Epithelial cell of proximal tubule (primary cell): ENCODE measurements at places on chromosomes 1 and 21. TPM values are rescaled to one million over a fixed set of nuclear protein-coding genes. Genes with fewer than 3 reads are reported as not detected.

- DNase-seq, result no peak
Measured at GRCh38 chr1:41726899-41727748, 191.6 kb downstream of the HIVEP3 start.

GRCh38 chr1:76269155-76269554 lies 194.6 kb downstream of the ST6GALNAC3 start:
- DNase-seq, result no peak

DNA sequence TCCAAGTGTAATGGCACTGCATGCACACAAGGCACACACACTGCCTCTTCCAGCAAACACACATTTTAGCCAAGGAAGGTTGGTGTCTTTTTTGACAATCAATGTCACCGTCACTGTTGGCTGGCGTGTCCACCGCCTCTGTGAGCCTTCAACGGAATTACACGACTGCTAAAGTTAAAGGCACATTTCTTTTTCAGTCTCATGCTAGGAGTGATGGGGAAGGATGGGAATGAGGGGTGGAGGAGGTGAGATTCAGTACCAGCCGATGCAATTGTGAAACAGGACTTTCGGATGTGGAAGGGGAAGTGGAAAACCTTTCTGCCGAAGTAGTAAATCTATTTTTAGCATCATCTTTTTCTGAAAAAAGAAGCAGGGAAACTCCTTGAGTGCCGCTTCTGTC lies 1.4 kb downstream of the ELAVL4 start:
- no peak for DNase-seq

DNA sequence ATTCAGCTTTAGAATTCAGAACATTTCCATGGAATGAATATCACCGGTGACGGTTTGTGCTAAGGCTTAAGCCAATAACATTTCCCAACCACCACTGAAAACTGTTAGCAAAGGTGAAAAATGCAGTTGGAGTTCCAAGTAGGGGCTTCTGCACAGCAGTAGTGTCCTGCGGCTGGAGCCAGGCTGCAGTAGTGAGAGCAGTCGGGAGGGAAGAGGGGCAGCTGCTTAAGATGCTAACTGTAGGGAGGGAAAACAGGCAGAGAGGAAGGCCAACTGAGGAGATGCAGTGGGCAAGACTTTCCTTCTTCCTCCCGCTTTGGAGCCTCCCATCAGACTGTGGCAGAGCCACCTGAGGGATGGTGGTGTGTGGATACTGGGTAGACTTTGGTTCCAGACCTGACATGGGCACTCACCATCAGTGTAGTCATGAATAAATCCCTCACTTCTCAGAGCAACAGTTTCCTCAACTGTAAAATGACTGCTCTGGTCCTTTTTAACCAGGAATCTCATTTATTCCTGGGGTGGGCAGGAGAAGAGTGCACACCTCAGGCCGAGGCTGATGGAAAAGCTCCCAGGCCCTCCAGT lies 3.2 kb downstream of the F3 start:
- DNase-seq, result no peak

- DNase-seq, result no peak
Measured at GRCh38 chr1:61782771-61783170, 40.5 kb downstream of the PATJ start.

- DNase-seq, result no peak
Measured at GRCh38 chr1:73033640-73034039, 751.3 kb upstream of the NEGR1 start.

DNA sequence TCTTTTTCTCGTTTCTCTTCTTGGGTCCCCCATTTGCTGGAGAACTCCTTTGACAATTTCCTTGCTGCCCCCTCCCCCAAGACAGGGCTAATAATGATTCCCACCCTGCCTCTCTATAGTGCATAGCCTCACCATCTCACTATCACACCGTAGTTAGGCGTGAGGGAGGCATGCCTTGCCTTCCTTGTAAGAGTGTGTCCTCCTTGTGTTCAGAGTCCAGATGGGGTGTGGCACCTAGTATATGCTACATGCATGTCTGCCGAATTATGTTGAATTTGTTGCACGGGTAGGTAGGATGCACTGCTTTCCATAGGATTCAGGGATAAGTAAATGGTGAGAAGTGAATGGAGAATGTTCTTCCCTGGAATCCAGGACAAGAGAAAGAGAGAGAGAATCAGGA lies 219.4 kb downstream of the TNR start:
- DNase-seq, result no peak

- DNase-seq, result no peak
Measured at GRCh38 chr21:43740497-43741156, 21.7 kb downstream of the PDXK start.

DNA sequence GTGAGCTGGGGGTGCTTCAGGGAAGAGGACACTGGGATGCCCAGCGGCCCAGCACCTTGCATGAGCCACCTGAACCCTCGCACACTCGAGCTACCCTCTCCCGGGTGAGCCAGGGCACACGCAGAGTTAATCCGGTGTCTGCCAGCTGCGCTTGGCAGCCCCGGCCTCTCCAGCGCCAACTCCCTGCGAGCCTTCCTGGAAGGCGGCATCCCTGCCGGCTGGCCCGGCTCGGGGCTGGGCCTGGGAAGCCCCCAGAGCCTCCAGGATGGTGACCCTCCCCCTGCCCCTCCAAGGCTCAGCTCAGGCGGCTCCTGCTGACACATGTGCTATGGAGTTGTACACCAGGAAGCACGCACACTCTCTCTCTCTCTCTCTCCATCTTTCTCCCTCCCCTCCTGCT lies 48.7 kb downstream of the RAP1GAP start:
- DNase-seq, result no peak

GRCh38 chr21:32035617-32036016 lies 162.8 kb downstream of the HUNK start:
- no peak for DNase-seq

DNA sequence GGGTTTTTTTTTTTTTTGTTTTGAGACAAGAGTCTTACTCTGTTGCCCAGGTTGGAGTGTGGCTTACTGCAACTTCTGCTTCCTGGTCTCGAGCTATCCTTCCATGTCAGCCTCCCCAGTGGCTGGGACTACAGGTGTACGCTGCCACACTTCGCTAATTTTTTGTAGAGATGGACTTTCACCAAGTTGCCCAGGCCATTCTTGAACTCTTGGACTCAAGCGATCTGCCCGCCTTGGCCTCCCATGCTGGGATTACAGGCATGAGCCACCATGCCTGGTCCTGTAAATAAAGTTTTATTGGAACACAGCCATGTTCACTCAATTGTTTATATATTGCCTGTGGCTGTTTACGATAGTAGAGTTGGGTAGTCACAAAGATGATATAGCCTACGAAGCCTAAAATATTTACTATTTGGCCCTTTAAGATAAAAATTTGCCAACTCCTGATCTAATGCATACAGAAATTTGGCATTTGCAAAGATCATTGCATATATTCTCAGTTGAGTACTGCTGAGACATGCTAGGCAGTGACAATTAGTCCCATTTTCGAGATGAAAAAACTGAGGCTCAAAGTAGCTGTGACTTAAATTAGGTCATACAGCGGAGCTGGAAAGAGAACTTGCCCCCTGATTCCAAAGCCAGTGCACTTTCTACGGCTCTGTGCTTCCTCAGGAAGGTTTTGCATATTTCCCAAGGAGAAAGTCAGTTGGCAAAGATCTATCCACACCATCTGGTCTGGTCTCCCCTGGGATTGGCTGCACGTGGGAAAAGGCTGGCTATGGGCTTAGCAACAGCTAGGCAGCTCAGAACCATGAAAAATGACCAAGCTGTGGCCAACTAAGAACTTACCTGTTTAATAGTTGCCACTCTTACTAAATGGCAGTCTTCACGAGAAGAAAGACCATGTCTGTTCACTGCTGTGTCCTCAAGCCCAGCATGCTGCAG lies 19.4 kb downstream of the MECR start:
- no peak for DNase-seq

- no peak for DNase-seq
Measured at GRCh38 chr21:35135481-35135880, 86.4 kb upstream of the RUNX1 start.

- DNase-seq, result no peak
Measured at GRCh38 chr1:61644303-61644702, 80.6 kb downstream of the TM2D1 start.

- no peak for DNase-seq
Measured at GRCh38 chr1:31799895-31800673, 15.7 kb downstream of the SPOCD1 start.

DNA sequence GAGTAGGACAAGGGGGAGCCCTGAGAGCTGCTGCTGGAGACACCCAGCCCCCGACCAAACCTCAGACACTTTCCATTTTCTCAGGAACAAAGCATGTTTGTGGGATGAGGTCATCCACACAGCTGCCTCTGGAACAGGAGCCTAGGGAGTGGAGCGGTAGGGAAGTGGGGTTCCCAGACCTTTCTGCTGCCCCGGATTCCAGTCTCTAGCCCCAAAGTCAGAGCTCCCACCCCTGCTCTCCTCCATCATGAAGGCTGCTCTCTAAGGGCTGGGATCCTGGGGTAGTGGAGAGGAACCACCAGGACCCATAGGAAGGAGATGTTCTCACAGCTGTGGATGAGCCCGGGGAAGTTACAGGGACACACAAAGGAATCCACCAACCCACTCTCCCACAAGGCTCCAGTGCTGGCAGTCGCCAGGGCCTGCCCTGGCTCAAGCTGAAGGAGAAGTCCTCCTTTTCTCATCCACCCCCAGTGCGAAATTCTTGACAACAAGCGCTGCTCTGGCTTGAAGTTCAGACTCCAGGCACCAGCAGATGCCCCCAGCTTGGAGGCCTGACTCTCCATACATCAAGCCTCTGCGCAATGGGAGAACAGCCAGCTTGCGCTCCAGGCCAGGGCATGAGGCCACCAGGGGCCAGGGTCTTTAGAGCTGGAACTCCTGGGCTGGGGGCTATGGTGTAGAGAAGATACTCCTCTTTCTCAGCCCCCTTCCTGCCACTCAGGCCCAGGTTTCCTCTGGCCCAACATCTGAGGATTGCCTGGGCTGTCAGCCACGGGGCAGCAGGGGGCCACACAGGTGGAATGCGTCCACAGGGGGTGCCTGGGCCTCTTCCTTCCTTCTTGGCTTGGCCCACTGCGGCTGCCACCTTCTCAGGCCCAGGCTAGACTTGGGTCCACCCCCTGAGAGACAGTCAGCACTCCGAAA lies 4.5 kb downstream of the FHL3 start:
- no peak for DNase-seq

DNA sequence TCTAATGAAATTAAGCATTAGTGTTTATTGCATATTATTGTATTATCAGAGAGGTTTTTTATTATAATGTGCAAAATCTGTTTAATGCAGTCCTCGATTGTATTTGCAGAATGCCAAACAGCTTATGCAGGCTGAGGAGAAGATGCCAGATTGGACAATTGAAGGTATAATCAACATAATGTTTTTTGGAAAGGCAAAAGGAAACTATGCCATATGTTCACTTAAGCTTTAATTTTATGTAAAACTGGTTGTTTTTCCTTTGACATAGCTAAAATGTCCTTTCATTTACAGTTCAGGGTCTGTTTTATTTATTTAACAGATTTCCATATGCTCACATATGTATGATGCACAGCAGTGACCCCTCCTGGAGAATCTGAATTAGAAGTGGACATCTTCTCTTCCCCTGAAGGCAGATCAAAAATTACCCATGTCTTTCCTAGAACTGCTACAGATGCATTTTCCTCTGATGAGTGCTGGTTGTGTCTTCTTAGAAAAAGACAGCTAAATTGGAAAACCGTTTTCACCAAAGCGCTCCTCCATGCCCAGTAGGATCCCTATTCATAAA lies 143.5 kb upstream of the USH2A start:
- DNase-seq, result no peak

DNA sequence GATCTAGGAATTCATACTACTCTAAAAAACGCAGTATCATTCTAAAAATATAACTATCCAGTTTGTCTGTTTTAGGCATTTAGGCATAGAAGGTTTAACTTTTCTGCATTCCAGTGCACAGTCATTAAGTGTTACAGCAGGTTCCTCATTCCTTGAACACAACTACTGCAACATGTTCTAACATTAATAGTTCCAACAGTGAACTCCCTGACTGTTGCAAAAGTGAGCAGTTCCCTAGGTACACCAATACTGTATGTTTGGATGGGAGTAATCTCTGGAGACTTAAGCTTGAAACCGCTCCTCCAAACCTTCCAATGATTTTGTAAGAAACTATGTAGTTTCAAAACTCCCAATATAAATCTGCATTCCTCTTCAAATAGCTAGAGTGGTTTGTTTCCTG lies 46.2 kb downstream of the UCHL5 start:
- DNase-seq, result no peak

DNA sequence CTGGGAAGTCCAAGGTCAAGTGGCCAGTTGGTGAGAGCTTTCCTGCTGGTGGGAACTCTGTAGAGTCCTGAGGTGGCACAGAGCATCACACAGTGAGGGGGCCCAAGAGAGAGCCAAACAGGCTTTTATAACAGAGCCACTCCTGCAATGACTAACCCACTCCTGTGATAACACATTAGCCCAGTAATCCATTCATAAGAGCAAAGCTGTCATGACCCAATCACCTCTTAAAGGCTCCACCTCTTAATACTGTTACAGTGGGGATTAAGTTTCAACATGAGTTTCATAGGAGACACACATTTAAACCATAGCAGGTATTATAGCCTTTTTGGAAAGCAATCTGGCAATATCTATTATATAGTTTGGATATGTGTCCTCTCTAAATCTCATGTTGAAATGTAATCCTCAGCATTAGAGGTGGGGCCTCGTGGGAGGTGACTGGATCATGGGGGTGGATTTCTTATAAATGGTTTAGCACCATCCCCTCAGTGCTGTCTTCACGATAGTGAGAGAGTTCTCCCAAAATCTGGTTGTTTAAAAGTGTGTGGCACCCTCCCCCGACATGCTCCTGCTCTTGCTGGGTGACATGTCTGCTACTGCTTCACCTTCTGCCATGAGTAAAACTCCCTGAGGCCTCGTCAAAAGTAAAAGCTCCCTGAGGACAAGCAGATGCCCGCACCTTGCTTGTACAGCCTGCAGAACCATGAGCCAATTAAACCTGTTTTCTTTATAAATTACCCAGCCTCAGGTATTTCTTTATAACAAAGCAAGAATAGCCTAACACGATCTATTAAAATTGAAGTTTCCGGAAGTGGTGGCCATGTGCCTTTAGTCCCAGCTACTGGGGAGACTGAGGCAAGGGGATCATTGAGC lies 64.5 kb downstream of the CD58 start:
- DNase-seq, result no peak

- DNase-seq, result no peak
Measured at GRCh38 chr1:53616927-53617326, 122.0 kb downstream of the GLIS1 start.

- DNase-seq, result no peak
Measured at GRCh38 chr1:180849031-180849775, 63.5 kb upstream of the KIAA1614 start.

DNA sequence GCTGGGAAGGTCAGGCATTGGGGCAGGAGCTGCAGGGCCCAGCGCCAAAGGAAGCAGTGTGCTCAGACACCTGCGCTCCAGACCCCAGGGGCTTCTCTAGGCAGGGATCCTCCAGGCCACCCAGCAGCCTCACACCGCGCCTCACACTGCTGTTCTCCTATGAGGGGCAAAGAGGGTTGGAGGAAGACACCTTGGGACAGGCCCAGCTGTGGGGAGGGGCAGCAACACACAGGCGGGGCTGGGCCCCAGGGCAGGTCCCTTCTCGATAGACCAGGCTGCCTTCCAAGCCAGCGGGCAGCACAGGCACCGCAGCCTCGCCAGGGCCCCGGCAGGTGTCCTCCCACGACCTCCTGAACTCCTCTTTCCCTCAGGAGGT lies 20.7 kb upstream of the PRSS38 start:
- no peak for DNase-seq

ANKRD65 gene
- total RNA-seq, result 2.7 and 4.0 TPM in 2 replicates

CR1L gene
- not detected in 2 replicates for total RNA-seq

NUP210L gene
- total RNA-seq, result not detected in 2 replicates

CD53 gene
- total RNA-seq, result not detected in 2 replicates

PRDM16 gene
- total RNA-seq, result under 0.01 and 0.06 TPM in 2 replicates

ITLN1 gene
- not detected in 2 replicates for total RNA-seq

OR2G2 gene
- total RNA-seq, result not detected in 2 replicates
